Stimulated activated CD8-positive, alpha-beta memory T cell treated with anti-CD3 and anti-CD28 coated beads, Interleukin-7, amount 100 ng/mL, for 1 hour (primary cell): ENCODE measurements at places on chromosomes 4 and X.
A peak's percentile ranks its signal among the peaks of the same experiment; 100 is the strongest.

- no peak for DNase-seq
Observed at GRCh38 chr4:87462102-87462501, 39.7 kb downstream of the NUDT9 start.

GRCh38 chrX:123486297-123486696 lies 246.6 kb downstream of the THOC2 start:
- no peak for DNase-seq

DNA sequence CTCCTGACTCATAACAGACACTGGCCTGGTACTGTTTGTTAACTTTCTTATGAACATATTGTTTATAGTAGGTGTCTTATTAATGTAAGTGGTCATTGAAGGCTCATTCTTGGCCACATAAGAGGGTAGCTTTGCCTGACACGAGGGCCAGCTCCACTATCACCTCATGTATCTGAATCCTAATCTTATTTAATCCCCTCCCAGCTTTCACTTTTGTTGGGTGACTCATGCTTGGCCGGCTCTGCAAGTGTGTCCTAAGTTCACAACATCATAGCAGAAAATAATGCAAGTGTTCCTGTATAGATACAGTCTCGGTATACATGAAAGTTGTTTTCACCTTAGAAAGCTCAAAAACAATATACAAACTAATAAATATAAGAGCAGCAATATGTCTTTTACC lies 283.8 kb downstream of the IQCM start:
- DNase-seq: no peak

DNA sequence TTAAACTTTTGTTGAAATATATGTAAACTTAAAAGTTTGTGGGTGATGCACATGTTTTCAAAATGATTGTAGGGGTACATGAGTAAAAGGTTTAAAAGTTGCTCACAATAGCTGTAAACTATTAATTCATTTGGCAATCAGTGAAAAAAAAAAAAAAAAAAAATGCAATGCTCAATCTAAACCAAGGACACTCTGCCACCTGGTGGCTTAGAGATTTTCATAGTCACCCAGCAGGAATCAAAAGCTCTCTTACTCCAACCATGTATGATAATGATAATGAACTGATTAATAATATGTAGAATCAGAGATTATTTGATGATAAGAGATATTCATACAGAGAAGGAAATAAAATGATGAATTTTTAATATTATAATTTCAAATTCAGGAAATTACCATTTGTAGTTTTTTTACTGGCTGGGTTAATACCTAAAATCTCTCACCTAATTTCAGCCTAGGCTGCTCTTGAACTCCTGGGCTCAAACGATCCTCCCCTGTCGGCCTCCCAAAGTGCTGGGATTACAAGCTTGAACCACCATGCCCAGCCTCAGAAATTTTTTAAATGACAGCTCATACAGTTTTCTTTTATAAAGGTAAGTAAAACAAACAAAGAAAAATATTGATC lies 46.9 kb upstream of the SLC25A4 start:
- no peak for DNase-seq

DNA sequence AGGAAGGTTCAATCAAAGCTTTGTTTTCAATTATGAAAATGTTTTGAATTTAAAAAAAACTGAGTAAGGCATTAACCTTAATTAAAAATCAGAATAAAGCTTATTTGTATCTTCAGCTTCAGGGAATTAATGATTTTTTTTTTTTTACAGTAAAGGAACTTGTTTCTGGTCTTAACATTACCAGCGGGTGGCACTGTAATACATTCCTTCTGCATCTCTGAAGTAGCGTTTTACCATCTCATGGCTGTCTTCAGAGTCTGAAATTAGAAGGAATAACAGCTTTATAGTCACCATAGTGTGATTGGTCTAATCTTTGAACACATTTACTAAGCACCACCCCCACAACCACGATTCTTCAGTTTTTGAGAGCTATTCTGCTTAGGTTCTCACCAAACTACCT lies 102.6 kb downstream of the IL1RAPL2 start:
- DNase-seq: no peak

DNA sequence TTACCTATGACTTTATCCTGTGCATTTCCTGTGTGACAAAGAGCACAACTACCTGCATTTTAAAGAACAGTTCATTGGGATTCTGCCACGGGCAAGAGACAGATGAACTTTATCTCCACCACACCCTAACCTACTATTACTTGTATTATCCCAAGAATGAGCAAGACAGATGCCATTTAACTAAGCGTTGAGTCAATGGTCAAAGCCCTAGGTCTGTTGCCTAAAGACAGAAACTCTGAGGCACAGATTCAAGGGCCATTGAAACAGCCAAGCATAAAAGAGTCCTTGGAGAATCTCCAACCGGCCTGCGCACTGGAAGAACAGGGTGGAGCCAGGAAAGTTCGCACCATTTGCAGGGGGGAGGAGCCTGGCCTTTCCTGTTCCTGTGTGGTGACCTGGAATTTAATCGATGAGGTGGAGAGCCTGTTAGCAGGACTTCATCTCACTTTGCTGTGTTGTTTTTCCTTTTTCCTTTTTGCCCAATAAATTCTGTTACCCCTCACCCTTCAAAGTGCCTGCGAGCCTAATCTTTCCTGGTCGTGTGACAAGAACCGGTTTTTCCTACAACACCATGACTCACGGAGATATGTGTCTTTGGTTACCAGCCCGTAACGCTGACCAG lies 146.4 kb upstream of the DIAPH2 start:
- no peak for DNase-seq

- no peak for DNase-seq
Observed at GRCh38 chrX:40158036-40158706, 60.4 kb upstream of the BCOR start.

DNA sequence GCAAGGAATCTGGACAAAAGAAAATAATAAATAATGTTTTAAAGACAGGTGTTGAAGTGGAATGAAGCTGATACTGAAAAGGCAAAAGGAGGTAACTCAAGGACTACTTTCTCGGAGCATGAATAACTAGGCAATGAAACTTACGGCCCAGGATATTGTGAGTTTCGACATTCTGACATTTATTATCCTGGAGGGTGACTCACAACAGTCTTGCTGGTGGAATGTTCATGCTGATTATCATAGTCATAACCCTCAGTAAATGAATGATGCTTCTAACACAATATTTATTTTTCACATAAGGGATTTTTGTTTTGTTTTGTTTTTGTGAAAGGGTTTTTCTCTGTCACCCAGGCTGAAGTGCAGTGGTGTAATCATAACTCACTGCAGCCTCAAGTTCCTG lies 147.0 kb upstream of the HPGD start:
- no peak for DNase-seq

DNA sequence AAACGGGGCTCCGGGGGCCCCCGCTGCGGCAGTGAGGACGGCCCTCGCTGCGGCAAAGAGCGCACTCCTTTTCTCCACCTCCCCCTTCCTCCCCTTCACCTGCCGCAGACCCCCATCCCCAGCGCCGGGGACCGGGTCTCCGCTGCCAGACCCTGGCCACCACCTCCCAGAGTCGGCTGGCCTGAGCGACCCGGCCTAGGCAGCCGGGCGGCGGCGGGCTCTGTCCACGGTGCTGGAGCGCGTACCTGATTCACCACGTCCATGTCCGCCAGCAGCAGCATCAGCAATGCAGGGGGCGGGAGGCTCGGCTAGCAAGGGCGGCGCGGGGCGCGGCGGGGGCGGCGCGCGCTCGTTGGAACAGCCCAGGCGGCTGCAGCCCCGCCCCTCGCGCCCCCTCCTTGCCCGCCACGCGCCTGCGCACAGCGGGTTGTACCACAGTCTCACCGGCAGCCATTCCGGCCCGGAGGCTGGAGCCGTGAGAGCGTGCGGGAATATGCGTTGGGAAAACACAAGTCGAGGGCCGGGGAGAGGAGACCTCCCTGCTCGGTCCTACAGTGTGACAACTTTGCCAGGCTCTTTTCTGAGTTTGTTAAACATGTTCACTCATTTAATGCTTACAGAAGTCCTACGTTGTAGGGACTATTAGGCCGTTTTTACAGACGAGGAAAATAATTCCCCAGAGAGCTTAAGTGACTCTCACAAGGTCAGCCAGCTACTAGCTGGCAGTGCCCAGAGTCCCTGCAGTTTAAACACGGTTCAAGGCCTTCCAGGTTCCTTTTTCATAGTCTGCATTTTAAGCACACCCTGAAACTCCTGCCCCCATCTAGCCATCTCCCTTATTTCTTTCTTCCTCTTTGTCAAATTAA lies at the start of gene SYP:
SYP (minus strand) TSS at position 288 of the 866 bp plus-strand sequence; CDS start at position 281, 7 bp downstream.
- DNase-seq: peak; percentile 74

GRCh38 chrX:22300130-22300529 lies 27.4 kb downstream of the CBLL2 start:
- DNase-seq: no peak

DNA sequence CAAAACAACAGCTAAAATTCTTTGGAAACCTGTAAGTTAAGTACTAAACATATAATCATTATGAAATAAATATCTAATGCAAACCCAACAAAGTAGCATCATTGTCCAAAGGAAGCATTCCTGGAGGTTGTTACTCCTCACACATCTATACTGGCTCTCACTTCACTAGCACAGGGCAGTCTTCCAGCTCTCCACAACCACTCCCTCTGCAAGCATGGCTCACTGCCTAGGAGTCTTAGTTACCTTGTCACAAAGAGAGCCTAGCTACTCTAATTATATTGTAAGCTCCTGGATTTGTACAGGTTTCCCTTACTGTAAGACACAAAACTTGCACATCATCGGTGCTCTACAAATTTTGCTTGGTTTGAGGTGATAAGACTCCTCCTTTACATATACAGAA lies 76.1 kb downstream of the AMMECR1 start:
- no peak for DNase-seq

- DNase-seq: no peak
Observed at GRCh38 chr4:186717556-186717955, 6.1 kb downstream of the FAT1 start.

- DNase-seq: no peak
Observed at GRCh38 chr4:109959195-109959594, 46.5 kb downstream of the EGF start.

DNA sequence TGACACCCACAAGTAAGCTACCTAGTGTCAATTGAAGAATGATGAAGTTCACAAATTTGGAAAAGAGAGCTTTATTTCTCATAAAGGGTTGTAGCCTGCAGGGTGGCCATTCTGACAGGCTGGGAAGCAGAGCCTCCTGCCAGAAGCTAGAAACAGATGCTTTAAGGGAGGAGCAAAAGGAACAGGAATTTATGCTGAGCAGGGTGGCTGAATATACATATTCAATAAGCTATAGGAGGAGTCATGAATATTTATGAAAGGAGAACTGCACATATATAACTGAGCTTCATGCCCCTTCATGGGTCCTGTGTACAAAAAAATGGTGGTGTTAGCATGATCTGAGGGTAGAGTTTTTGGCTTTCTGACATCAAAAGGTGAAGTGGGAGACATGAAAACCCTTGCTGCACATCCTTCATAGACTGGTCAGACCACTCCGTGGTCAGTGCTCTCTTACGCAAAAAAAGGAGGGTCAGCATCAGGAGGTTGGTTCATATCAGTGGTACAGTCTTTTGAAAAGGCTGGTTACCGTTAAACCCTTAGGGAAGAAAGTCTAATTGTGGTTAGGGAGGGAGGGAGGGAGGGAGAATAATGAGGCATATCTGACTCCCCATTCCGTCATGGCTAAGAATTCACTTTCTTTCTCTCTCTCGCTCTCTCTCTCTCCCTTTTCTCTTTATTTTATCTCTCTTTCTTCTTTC lies 121.4 kb downstream of the LUZP4 start:
- no peak for DNase-seq
